ENCODE measurements at places on chromosomes 16 and 17.

- DNase-seq, result no peak
Measured at GRCh38 chr16:25027781-25028180, 12.6 kb upstream of the ARHGAP17 start.

DNA sequence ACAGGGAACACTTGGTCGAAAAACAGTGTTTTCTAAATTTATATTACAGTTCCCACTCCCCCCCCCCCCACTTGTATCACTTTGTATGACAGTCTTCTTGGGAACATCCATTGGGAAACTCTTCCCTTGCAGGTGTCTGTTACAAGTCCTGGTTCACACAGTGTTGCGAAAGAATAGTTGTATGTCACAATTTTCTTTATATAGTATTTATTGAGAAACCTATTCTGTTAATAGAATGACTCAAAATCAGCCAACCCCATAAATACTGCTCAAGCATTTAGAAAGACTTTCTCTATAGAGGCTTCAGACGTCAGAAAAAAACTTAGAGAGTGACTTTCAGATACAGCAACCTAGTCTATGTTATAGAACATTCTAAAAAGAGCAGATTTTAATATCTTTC, 414.4 kb downstream of the WWOX start:
- no peak for DNase-seq

DNA sequence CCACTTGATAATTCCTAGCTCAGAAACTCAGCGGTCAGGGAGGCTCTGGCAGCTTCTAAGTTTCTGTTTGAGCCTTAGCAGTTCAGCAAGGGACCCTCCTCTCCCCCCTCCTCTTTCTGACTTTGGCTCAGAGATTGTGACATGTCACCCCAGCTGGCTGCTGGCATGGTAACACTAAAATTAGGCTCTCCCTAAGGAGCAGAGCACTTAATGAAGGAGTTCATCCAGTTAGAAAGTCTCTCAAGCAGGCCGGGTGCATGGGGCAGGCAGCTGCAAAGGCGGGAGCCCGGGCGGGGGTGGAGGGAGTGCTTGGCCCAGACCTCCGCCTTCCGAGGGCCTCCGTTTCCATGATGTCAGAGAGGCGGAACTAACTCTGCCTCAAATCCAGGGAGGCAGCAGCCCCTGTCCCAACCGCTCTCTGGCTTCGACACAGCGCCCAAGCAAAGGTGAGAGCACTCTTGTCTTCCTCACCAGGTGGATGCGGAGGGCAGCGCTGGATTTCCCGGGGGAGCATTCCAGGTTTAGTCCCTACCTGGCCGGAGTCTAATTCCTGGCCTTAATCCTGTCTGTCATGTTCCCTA, 128.0 kb upstream of the PLCG2 start:
- no peak for DNase-seq

DNA sequence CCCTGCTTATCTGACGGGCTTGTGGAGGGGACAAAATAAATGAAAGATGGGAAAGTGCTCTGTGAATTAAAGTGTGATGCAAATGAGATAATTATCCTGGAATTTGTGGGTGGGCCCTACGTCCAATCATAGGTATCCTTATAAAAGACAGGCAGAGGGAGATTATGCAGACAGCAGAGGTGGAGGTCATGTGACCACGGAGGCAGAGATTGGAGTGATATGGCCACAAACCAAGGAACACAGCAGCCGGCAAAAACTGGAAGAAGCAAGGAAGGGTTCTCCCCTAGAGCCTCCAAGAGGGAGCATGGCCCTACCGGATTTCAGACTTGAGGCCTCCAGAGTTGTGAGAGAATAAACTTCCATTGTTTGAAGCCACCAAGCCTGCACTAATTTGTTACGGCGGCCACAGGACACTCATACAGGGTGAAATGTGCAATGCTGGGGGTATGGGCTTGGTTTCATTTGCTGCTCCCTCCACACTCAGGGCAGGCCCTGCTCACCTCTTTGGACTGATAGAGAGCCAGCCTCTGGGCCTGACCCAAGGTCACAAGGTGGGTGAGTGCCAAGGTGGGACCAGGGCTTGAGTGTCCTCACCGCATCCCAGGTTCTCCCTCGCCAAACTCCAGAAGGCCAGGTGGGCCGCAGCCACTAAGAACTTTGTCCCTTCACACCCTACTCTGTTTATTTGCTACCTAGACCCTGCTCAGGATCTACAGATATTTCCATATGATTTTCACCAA, 149.6 kb upstream of the TNRC6C start:
- no peak for DNase-seq

DNA sequence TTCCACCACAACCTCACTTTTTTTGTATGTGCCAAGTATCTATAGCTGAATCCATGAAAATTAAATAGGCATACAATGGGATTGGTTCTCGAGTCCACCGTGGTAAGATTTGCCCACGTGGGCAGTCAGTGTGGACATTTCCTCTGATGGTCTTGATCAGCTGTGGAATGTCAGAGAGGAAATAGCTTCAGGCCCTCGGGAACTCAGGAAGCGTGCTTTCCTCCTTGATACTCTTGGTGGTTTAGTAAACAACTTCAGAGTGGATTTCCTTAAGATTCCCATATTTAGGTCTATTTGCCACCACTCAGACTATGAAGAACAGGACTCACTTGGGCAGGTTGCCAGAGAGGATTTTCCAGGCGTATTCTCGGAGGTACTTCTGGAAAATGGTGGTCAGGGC, 152.5 kb downstream of the VPS53 start:
- DNase-seq, result no peak

DNA sequence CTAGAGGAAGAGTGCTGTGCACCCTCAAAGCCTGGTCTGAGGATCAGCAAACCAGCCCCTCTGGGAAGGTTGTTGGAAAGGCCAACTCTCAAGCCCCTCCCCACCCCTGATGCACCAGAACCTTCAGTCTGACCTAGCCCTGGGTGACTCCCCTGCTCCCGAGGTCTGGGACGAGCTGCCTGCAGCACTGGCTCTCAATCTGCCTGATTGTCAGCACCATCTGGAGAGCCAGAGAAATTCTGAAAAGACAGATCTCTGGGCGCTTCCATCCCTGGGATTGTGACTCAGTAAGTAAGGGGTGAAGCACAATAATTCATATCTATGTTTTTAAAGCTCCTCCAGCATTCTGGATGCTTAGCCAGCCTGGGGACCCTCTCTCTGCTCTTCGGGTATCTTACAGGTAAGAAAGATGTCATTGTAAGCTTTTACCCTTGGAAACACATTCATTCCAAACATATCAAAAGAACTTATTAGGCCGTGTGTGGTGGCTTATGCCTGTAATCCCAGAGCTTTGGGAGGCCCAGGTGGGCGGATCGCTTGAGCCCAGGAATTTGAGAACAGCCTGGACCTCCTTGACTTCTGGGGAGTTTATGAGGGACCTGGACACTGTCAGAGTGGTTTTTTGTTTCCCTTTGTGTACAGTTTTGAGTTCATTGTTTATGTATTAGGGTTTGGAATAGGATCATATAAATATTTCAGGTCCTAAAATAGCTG, 147.5 kb downstream of the KCNJ12 start:
- no peak for DNase-seq

DNA sequence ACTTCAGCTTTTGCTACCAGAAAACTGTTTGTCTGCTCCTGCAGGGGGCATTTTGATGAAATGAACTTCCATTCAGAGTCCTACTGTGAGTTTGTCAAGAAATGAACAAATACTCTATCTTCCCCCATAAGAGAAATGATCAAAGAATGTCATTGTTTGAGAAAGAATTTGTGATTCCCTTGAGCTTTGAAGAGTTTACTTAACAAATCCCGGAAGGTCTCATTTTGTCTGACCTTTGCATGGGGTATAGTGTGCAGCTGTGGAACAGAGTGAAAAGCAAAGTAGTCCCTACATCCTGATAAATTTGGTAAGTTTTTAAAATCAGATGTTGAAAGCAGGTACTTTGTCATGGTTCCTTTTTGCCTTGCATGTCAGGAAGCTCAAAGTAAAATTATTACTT, 178.0 kb downstream of the ABCC12 start:
- DNase-seq, result no peak

DNA sequence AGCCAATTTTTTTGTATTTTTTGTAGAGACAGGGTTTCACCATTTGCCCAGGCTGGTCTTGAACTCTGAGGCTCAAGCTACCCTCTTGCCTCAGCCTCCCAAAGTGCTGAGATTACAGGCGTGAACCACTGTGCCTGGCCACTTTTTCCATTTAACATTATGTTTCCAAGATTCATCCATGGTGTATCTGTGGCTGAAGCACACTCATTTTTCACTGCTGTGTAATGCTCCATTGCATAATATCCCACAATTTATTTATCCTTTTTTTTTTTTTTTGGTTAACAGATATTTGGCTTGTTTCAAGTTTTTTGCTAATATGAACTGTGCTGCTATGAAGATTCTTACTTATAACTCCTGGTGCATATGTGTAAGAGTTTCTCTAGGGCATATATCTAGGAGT, 1.9 kb upstream of the NUP93 start:
- no peak for DNase-seq

GRCh38 chr17:43676471-43676870, 14.7 kb upstream of the MEOX1 start:
- DNase-seq, result no peak

DNA sequence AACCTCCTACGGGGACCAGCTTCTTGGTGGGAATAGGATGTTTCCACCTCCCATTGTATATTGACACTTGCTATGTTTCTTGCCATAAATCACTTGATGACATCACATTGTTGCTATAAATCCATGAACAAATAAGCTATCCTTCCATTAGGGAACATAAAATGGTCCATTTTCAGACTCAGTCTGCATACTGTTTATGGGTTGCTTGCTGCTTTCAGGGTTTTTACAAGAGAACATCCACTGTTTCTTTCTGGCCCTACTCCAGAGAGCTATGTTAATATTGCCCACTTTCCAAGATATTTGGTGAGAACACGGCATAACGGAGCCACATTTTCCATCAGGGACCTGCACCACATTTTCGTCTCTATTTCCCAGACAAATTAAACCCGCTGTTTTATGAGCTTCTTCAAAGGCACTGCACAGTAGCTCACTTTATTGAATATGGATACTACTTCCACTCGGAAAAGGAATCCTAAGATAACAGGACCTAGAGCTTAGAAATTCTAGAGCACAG, 800.2 kb downstream of the KCNJ2 start:
- DNase-seq, result no peak

DNA sequence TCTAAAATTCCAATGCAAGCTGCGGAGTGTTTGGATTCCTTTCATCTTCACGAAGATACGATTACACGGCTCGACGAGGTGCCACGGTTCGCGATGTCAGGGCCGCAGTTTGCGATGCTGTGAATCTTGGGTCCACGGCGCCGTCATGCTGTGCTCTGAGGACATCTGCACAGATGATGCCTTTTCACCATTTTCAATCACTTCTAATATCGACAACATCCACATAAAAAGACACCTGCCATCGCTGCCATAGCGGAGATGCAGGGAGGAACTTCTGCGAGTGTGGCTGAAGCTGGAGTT, 6.8 kb upstream of the APRT start:
- no peak for DNase-seq

DNA sequence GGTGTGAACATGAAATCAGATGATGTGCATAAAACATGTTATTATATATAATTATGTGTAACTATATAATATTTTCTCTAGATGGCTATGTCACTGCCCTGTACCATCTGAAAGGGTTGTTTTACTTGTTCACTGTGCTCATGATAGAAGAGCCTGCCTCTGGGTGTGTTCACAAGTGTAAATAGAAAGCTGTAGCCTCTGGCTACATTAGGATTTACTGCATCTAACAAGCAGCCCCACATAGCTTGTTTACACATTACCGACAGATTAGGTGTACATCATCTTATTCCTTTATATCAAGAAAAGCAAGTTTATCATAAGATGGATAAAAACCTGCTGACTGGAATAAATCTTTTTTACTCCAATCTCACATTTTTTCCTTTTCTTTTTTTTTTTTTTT, 46.1 kb downstream of the CHD9 start:
- no peak for DNase-seq

DNA sequence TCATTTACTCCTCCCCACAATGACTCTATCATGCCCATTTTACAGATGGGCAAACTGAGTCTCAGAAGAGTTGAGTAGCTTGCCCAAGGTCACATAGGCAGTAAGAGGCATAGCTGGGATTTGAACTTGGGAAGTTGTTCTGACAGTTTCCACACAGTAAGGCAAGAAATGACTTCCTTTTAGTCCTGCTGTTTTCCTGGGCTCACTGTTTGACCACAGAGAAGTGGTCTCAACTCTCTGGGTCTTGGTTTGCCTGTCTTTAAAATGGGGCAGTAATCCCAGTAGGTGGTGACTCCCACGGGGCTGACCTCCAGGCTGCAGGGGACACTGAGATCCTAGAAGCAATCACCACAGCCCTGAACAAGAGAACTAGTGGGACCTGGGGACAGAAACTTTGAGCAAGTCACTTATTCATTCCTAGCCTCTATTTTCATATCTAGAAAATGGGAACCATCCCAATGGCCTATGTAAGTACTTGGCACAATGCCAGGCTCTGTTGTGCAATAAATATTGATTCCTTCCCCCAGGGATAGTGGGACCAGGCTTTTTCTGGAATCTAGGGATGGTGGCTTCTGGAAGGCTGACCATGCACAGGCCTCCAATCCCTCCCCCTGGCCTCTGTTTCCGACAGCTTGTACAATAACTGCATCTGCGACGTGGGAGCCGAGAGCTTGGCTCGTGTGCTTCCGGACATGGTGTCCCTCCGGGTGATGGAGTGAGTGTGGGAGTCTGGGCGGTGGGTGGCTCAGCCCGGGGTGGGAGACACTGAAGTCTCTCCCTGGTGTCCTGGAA, 20.5 kb downstream of the DEXI start:
- no peak for DNase-seq

DNA sequence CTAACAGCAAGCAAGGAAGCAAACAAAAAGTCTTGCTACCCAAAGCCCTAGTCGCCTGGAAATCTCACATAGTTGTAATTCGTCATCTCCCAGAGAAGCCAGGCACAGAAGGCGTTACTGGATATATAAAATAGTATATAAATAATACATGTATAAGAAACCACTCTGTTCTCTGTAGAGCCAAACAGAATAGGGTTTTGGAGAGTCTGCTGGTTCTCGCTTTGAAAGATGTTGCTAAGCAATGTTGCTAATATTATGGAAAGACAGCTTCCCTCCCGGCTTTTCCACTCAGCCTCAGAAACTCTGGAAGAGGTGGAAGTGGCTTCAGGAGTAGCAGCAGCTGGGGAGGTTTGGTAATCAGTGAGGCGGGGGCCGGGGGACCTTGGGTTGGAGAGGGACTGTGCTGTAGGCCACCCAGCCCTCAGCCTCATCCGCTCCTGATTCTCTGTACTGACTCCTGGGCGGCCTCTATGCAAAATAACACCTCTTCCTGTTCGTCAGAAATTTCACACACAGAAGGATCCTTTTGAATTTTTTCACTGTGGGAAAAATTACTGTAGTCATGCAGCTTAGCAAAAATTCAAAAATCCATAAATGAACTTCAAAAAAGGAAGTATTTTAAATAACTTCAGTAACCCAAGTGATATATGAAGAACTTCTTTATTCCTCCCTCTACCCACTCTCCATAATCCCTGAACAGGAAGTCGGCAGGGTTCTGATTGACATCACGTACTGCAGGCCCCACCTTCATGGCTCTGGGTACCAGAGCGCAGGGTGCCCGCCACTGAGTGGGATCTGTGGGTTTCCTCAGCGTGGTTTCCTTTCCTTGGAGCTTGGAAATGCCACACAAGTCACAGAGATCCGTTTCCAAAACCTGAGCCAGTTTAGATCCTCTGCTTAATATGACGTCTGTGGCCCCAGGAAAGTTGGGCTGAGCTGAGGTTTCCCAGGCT, 51.4 kb downstream of the RAP1GAP2 start:
- DNase-seq, result no peak

Data from effector CD8-positive, alpha-beta T cell (primary cell).